Tibial nerve (tissue), 4 donors: ENCODE measurements at places on chromosomes 1 and 21. TPM values are rescaled to one million over a fixed set of nuclear protein-coding genes. Genes with fewer than 3 reads are reported as not detected.

- no peak overlapping the region for H3K27ac ChIP-seq
- H3K36me3 ChIP-seq: no peaks in the 10 kb centered on the region
- H3K4me1 ChIP-seq: no peaks in the 10 kb centered on the region
These were observed 485.2 kb downstream of the PLPP3 start for GRCh38 chr1:56094168-56094567.

The BATF3 gene
- 3.3 TPM for total RNA-seq

- no peak overlapping the region for H3K4me3 ChIP-seq
- H3K36me3 ChIP-seq: peaks cover 63% of the 10 kb centered on the region
- H3K27me3 ChIP-seq: no peaks in the 10 kb centered on the region
- H3K4me1 ChIP-seq: no peaks in the 10 kb centered on the region
- no peak overlapping the region for H3K27ac ChIP-seq
These were observed 36.5 kb upstream of the TRAPPC10 start for GRCh38 chr21:43975469-43976098.

DNA sequence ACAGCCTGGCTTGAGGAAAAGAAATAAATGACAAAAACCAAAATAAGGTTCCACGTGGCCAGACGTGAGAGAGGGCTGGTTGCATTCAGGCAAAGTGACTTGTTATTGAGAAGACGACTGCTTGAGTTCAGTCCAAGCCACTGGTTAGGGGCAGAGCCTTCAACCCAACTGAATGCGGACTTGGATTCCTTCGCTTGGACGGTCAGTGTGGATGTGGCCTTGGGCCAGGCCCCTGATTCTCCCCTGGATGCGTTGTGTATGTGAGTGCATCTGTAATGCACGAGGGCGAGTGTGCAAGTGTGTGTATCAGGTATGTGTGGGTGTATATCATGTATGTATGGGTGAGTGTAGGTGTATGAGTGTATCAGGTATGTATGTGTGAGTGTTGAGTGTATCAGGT lies 1.9 kb downstream of the PLA2G2F start:
- no peaks in the 10 kb centered on the region for H3K4me1 ChIP-seq
- no peak overlapping the region for H3K4me3 ChIP-seq
- no peak overlapping the region for H3K27ac ChIP-seq
- no peaks in the 10 kb centered on the region for H3K36me3 ChIP-seq
- no peak for DNase-seq

The SH3D21 gene
- total RNA-seq: 2.4 TPM

DNA sequence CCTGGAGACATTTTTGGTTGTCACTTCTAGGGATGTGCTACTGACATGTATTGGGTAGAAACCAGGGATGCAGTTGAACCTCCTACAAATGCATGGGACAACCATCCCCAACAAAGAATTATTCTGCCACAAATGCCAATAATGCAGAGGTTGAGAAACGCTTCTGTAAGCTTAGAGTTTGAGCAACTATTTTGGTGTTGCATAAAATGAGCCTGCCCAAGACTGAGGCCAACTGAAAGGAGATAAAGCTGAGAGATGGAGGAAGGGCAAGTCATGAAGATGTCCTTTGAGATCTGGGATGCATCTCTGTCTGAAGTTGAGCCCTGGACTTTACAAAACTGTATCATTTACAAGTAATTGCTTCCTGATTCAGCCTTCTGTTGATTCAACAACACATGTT lies 106.9 kb downstream of the KCNJ15 start:
- H3K4me3 ChIP-seq: no peak overlapping the region
- H3K4me1 ChIP-seq: no peaks in the 10 kb centered on the region
- H3K27ac ChIP-seq: no peak overlapping the region
- DNase-seq: no peak
- H3K36me3 ChIP-seq: no peaks in the 10 kb centered on the region
- H3K27me3 ChIP-seq: no peaks in the 10 kb centered on the region

The MYOC gene
- total RNA-seq: 171 TPM

DNA sequence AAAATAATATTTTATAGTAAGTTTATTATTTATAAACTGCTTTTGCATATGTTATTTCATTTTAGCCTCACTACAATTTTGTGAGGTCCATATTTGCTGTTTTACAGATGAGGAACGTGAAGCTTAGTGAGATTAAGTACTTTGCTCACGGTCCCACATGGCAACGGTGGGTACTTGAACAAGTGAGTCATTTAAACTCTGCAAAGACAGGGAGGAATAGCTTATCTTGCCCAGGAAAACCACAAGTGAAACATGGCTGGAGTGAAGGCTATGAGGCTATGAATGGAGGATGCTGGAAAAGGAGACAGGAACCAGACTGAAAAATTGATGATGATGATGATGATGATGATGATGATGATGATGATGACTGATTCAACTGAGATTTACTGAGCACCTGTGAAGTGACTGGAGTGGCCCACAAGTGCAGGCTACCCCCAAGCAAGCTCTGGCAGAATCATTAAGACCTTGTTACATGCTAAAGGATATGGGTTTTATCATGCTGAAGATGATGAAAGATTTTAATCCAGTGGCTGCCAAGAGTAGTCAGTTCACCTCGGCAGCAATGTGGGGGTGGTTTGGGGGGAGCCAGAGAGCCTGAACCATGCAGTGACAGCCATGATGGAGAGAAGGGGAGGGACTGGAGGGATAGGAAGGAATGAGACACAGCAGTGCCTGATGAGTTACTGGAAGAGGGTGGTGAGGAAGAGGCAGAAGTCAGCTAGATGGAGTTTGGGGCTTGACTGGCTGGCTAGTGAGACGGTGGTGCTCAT lies 1.4 kb upstream of the ABCA4 start:
- DNase-seq: no peak
- H3K27ac ChIP-seq: no peak overlapping the region
- no peak overlapping the region for H3K4me3 ChIP-seq
- H3K36me3 ChIP-seq: no peaks in the 10 kb centered on the region
- H3K27me3 ChIP-seq: no peaks in the 10 kb centered on the region

DNA sequence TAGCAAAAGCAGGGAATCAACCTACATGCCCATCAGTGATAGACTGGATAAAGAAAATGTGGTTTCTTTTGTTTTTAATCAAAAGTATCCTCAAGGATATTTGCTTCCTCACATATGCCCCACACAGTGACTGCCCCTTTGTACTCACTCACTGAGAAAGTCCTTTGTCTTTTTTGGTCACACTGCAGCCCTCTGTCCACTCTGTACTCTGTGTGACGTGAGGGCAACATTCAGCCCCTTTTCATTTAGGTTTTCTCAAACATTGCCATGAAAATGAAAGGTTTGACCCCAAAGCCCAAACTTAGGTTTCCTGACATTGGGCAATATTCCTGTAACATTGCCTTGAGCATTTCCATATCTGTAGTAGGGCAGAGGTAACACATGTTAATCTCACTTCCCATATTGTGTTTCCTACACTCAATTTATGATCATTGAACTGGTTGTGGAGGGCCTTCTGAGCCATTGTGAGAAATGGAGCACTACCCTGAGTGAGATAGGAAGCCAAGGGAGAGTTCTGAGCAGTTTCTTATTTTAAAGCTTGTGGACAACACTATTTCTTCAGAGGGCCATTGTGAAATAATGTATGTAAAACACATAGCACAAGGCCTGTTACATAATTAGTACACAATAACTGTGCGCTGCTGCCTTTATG lies 501.9 kb upstream of the C1orf87 start:
- no peaks in the 10 kb centered on the region for H3K36me3 ChIP-seq
- no peak for DNase-seq
- H3K27me3 ChIP-seq: no peaks in the 10 kb centered on the region
- no peak overlapping the region for H3K27ac ChIP-seq
- peaks cover 8% of the 10 kb centered on the region for H3K4me1 ChIP-seq
